ENCODE measurements at places on chromosomes 2 and 18.

DNA sequence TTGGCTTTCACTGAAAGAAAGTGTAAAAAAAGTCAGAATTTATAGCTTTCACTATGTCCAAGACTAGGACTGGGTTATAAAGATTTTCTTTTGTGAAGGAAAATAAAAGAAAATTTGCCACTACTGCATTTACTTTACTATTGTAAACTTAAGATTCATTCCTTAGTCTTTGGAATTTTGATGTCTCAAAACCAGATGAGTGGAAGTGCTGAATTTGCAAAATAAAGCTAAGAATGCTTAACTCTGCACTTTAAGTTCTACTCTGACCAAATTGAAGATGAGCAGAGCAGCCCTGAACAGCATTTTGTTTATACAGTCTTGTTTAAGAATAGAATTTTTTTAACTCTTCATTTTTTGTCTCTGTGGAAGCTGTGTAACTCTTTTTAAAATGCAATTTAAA lies 102.4 kb downstream of the ICA1L start:
- DNase-seq = no peak

GRCh38 chr18:56662502-56662901 lies 11.3 kb downstream of the WDR7 start:
- no peak for DNase-seq

- no peak for DNase-seq
Observed at GRCh38 chr2:73033142-73033765, 38.3 kb downstream of the SFXN5 start.

DNA sequence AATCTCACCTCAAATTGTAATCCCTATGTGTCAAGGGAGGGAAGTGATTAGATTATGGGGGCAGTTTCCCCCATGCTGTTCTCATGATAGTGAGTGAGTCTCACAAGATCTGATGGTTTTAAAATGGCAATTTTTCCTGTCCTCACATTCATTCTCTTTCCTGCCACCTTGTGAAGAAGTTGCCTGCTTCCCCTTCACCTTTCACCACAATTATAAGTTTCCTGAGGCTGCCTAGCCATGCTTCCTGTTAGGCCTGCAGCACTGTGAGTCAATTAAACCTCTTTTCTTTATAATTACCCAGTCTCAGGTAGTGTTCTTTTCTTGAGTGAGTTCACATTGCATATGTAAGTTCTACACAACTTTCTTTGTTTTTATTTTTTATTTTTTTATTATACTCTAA lies 271.5 kb downstream of the EXOC6B start:
- DNase-seq = no peak

DNA sequence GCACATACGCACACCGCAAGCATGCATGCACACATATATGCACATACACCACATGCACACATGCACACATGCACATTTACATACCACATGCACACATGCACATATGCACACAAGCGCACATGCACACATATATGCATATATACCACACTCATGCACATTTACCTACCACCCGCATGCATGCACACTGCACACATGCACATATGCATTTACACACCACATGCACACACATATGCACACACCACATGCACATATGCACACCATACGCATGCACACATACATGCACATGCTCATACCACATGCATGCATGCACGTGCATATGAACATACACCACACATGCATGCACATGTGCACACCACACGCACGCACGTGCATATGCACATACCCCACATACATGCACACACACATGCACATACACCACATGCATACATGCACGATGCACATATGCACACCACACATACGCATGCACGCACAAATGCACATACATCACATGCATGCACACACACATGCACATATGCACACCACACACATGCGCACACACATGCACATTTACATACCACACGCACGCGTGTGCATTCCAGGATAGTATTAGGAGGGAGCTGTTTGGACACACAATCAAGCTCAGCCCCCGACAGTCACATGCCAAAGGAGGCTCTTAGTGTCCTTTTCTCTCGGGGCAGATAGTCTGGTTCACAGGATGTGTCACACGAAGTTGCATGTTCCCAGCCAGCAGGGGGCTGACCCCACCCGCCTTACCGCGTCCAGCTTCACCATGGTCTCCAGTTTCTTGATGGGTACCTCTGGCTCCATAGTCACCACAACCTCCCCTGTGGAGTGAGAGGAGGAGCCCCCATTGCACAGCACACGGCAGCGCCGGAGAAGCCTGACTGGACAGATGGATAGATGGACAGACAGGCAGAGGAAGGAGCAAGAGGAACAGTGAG lies 5.9 kb downstream of the OTOF start:
- DNase-seq = no peak

GRCh38 chr2:127857265-127857808 lies 618 bp downstream of the POLR2D start:
- peak; percentile 10 for DNase-seq

- no peak for DNase-seq
Observed at GRCh38 chr2:240594511-240595380, 8.2 kb downstream of the CAPN10 start.

DNA sequence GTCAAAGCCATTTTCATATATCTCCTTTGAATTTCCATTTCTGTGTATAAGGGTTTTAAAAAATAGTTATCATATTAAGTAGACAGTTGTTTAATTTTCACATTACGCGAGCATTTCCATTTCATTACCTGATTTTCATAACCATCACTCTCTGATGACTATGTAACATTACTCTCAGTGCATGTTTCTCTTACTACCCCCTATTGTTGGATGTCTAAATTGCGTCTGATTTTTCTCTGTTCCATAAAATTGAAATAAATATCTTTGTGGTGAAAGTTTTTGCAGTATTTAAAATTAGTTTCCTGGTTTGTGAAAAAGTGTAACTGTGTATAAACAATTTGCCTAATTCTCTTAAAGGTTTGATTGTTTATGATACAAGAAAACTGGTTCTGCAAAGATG lies 123.8 kb downstream of the MYO1B start:
- DNase-seq = no peak

DNA sequence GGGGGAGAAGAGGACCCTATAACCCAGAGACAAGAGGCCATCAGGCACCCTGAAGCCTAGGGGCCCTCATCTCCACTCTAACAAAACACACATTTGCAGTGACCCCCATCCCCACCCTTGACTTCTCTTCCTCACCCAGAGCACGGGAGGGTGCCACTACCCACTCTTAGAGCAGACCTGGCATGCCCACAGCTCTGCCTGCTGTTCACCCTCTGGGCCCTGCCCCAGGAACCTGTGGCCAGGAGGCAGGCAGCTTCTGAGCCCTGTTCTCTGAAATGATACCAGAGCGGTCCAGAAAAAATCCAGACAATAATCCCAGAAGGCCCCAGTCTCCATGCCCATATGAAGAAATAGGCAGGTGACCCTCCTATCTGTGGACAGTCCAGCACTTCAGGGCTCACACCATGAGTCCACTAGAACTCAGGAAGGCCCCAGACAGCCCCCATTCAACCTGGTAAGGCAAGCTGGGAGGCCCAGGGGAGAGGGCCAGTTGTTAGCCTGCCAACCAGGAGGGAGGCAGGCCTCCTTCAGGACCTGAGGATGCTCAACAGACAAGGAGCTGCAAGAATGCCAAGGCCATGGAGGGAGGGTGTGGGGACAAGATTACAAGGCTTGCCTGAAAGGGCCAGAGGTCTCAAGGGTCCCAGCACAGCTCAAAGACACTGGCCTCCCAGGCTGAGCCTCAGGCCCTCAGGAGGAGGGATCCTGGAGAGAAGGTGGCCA lies 75.0 kb downstream of the TNS1 start:
- DNase-seq = no peak

- no peak for DNase-seq
Observed at GRCh38 chr2:169080250-169081069, 11.1 kb downstream of the DHRS9 start.

- no peak for DNase-seq
Observed at GRCh38 chr2:12538138-12538694, 178.5 kb upstream of the TRIB2 start.

DNA sequence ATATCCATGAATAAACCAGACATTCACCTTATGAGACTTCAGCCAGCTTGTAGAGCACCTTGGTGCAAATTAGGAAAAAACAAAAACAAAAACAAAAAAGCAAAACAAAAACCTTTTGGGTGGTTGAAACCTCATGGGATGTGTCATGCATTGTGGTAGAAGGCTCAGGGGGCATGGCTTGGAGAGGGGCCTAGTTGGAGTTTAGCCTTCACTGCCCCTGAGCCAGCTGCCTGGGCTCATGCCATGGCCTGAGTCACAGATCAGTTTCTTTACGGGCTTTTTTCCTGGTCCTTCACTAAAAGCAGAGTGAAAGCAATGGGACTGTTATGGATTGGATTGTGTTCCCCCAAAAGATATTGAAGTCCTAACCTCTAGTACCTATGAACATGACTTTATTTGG lies 22.0 kb upstream of the DAPL1 start:
- no peak for DNase-seq

GRCh38 chr2:211259831-211260476 lies 703.6 kb downstream of the CPS1 start:
- DNase-seq = no peak

GRCh38 chr18:61869636-61870035 lies 23.2 kb downstream of the RNF152 start:
- no peak for DNase-seq

DNA sequence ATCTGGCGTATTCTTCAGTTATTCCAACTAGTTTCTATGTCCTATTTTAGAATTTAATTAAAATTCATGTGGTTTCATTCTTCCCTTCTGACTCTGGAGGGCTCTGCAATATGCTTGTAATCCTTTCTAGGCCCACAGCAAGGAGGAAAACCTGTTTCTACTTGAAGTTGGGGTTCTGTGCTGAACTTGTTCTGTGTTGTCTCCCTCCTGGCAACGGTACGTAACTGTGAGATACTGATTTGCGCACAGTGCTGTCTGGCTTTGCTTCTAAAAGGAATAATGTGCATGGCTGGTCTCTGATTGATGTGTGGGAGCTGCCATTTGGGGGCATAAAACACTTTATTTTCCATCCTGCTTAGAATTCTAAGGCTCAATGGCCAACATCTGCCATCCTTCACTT lies 81.7 kb downstream of the NABP1 start:
- no peak for DNase-seq

Measured in NCI-H1092 (cell line).